Activated naive CD4-positive, alpha-beta T cell treated with Interleukin-2 at 50 U/mL for 16 hours (primary cell): ENCODE measurements at places on chromosomes 7 and 10.

DNA sequence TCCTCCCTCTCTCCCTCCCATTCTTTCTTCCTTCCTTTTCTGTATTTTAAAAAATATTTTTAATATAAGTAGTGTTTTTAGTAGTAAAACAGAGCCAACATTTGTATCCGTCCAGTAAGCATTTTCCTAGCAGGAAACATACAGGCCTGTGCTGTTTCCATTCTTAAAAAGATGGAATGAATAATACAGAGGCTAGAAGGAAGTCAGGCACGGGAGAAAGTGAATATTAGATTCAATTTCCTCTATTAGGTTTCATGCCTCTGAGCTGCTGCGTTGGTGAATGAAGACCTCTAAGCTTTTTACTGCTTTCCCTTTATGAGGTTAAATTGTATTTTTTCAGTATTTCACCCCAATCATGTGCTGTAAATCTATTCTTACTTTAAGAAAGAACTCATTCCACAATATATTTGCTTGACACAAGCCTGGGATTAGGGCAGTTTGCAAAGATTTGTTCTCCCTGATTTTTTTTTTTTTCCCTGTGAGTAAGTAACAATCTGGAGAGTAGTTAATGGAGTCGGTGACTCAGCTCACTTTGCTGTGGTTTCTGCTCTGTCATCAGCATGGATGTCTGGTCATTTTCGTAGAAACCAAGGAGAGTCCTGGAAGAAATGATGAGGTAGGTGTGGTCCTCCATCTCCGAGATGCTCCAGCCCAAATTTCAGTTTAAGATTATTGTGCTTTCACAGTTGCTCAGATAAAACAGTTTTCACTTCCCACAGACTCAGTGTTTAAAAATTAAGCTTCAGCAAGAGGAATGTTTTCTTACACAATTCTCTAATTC lies 76.1 kb upstream of the PITRM1 start:
- no peak for DNase-seq

DNA sequence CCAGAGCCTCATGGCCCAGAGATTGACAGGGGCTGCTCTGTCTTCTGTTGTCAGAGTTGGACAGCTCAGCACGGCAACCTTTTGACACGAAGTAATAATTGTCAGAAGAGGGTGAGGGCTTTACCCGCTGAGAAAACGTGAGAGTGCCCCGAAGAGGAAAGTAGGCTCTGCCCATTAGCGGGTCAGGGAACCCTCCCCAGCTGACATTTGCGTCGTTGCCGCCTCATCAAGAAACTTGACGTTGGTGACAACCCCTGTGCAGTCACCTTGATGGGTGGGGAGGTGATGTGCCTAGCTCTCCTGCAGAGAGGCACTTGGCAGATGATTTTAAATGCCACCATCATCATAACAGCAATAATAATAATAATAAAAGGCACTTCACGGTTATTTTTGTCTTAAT lies 202.1 kb downstream of the USP6NL start:
- DNase-seq = no peak

DNA sequence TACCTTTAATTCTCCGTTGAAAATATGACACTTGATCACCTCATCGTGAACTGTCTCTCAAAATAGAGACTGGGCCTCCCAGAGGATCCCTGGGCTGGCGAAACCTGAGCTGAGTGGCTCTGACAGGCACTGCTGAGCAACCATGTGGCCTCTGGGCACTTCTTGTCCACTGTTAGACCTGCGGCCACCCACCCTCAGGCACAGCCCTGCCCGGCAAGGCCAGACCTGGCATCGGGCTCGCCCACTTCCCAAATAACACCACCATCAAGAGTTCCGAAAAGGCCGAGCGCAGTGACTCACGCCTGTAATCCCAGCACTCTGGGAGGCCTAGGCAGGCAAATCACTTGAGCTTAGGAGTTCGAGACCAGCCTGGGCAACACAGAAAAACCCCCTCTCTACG lies 82.5 kb downstream of the COBL start:
- DNase-seq = no peak

DNA sequence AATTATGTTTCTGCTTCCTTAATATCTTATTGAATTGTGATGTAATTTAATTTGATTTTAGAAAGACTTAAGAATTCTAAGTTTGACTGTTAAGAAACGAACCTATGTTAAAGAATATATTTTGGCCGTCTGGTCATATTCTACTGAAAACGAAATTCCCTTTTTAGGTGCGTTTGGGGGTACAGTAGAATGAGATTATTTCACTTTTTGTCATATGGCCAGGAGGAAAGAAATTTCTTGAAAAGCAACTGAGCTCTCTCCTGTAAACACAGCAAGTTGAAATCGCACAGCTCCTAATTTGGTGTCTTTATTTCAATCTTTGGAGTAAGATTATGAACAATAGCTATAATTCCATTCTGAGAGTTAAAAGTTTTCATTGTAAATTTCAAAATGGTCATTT lies 227.6 kb downstream of the CACNB2 start:
- no peak for DNase-seq

GRCh38 chr7:20504060-20504459 lies 111.4 kb upstream of the ABCB5 start:
- no peak for DNase-seq
